ENCODE measurements at places on chromosomes 12 and 14.

GRCh38 chr14:33404054-33404453 lies 465.4 kb downstream of the NPAS3 start:
- DNase-seq, result no peak

GRCh38 chr14:79011091-79011919 lies 841.1 kb downstream of the NRXN3 start:
- no peak for DNase-seq

DNA sequence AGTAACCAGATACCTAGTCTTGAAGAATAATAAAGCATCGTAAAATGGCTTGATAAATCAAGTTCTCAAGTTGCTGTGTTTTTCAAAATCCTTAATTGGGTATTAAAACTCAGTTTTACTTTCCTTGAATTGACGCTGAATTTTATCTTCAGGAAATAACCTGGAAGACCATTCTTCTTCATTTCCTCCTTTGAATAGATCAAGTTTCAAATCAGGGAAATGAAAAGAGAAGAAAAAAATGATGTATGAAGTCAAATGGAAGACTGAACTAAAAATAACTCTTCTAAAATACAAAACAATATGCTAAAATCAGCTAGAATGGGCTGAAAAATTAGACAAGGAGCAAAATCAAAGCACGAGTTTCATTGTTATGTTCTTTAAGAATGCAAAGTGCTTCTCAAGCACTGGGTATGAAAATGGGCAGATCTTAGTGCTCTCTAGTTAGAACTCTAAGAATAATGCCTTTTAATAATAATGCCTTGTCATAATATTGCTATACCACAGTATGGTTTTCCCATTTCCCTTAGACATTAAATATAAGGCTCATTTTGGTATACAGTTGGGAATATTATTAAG lies 54.6 kb upstream of the CLEC14A start:
- no peak for DNase-seq

DNA sequence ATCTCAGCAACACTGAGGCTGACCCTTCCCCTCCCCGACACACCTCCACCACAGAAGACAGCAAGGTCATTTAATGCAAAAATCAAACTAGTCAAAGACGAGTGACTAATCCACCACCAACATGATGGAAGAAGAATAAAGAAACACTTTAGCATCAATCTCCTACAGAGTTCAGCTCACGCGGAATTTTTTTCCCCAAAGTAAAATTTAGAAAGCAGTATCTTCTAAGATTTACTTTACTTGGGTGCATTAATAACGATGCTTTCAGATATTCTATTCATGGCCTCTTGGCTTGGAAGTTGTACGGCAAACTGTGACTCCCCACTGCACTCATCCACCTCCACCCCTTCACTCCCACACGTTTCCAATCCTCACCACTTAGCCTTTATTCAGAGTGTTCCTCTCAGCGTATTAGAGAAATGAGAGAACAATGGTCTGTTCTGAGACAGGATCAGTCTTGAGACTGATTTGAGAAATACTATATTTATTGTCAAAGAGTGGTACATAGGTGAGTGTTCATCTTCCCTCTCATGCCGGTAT lies 1.9 kb downstream of the EGLN3 start:
- DNase-seq, result no peak

DNA sequence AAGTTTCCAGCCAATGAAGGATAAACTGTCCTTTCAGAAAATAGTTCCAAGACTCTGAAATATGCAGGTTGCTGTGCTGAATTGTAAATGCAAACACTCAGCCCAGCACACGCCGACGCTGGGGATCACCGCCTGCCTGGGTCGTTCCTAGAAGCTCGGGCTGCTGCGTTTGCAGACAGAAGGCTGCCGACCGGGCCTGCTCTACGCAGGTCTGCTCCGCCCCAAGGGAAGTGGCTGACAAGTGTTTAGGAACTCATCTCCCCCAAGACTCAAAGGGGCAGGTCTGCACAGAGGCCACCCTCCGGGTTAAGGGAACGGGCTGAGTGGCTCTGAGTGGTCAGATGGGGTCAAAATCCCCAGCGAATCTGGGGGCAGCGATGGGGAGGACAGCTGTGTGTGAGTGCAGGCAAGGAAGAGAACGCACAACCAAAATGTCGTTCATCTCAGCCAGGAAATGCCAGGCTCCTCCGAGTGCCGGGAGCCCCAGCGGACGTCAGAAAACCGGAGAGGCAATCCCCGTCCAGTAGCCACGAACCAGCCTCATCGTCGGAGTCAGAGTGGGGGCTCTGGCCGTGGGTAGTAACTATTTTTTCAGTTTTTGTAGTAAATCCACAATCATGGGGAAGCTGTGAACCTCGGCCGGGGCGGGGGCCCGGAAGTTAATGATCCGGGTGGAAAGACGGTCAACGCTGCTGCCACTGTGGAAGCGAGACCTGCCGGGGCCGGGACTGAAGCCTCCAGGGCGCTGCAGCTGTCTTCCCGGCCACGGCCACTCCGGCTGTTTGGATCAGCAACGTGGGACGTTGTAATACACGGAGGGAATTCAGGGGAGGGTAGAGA lies 6.0 kb downstream of the GALNT9 start:
- DNase-seq, result peak; percentile 28

Data from stimulated activated CD4-positive, alpha-beta T cell treated with anti-CD3 and anti-CD28 coated beads, Interleukin-2, amount 100 ng/mL, for 24 hours (primary cell).